ENCODE measurements at places on chromosomes 1 and 21. TPM values are rescaled to one million over a fixed set of nuclear protein-coding genes. Genes with fewer than 3 reads are reported as not detected.

GRCh38 chr1:230382001-230382491 lies 44.1 kb downstream of the PGBD5 start:
- peaks cover 9% of the 10 kb centered on the region for H3K4me1 ChIP-seq
- H3K36me3 ChIP-seq = no peaks in the 10 kb centered on the region
- H3K27ac ChIP-seq = no peak overlapping the region
- H3K27me3 ChIP-seq = no peaks in the 10 kb centered on the region

The UBASH3A gene
- total RNA-seq = 0.75 TPM

The TMIGD3 gene
- 2.6 TPM for total RNA-seq

DNA sequence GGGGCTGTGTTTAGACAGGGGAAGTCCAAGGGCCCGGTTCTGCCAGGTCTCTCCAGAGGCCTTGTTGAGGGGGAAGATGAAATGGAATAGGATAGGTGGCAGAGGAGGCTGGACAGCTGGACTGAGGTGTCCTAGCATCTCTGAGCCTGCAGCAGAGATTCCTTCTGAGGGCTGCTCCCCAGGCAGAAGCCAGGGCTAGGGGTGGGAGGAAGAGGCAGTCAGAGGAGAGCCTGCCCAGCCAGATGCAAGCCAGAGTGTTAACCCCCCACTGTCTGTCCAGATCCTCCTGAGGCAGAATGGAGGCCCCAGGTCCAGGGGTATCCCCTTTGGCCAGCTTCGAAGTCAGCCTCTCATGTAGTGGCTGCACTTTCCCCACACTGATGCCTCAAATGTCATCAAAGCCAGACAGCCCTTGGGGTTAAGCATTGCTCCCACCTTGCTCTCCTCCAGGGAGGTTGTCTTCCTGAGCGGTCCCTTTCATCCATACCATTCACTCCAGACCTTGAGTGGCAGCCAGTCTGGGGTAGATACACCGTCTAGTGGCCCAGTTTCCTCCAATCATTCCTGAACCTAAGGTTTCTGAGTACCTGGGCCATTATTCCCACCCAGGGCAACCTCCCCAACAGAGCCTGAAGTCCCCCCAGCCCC lies 1.7 kb downstream of the CSF1 start:
- H3K4me3 ChIP-seq = peak overlapping the region; percentile 81
- H3K36me3 ChIP-seq = peaks cover 12% of the 10 kb centered on the region
- no peak for DNase-seq

The LRRC39 gene
- total RNA-seq = 1.4 TPM

The AVPR1B gene
- total RNA-seq = not detected

GRCh38 chr1:97163591-97164275 lies 442.1 kb downstream of the PTBP2 start:
- H3K27me3 ChIP-seq = no peaks in the 10 kb centered on the region
- H3K36me3 ChIP-seq = peaks cover 4% of the 10 kb centered on the region
- no peaks in the 10 kb centered on the region for H3K4me1 ChIP-seq

GRCh38 chr1:75431843-75432242 lies 179.1 kb downstream of the SLC44A5 start:
- DNase-seq = no peak
- H3K27me3 ChIP-seq = no peaks in the 10 kb centered on the region
- no peaks in the 10 kb centered on the region for H3K4me1 ChIP-seq
- H3K4me3 ChIP-seq = no peak overlapping the region

All from liver (tissue), 10 donors.